ENCODE measurements at places on chromosomes 11 and 22.

DNA sequence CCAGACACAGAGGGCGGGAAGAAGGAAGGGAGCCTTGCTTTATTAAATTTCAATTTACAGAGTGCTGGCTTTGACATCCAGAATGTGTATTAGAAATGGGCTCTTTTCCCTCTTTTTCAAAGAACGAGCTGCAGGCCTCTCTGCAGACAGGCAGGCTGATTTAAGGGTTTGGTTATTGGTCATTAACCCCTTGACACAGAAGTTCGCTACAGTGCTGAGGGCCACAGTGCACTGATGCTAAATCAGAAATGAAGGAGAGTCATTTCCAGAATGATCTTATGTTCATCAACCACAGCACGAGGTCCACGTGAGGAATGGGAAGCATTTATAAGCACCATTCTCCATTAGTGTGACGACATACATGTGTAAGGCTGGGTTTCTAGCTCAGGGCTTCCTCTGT, 51.8 kb downstream of the CSNK2A3 start:
- DNase-seq, result no peak

- no peak for DNase-seq
These were observed 5.9 kb upstream of the IL10RA start for GRCh38 chr11:117980280-117980679.

DNA sequence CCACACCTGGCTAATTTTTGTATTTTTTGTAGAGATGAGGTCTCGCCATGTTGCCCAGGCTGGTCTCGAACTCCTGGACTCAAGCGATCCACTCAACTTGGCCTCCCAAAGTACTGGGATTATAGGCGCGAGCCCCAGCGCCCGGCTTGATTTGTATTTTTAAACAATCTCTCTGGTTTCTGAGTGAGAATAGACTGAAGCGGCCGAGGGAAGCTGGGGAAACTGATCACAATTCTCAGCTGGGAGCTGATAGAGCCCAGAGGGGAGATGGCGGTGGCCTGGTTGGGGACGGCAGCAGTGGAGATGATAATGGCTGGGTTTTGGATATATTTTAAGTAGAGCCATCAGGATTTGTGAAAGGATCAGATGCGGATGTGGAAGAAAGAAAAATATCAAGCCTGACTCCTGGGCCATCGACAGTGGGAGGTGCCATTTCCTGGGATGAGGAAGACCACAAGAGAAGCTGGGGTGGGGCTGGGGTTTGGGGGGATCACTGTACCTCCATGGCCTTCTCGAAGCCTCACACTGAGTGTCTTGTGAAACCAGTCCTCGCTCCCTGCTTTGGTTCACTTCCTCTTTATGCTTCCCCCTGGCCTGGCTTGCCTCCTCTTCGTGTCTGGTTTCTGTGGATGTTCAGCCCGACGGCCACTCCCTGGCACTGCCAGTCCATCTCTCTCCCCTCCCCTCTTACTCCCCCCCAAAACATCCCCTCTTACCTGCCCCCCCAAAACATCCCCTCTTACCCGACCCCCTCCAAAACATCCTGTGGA, 51.9 kb downstream of the IGLL1 start:
- DNase-seq, result no peak

DNA sequence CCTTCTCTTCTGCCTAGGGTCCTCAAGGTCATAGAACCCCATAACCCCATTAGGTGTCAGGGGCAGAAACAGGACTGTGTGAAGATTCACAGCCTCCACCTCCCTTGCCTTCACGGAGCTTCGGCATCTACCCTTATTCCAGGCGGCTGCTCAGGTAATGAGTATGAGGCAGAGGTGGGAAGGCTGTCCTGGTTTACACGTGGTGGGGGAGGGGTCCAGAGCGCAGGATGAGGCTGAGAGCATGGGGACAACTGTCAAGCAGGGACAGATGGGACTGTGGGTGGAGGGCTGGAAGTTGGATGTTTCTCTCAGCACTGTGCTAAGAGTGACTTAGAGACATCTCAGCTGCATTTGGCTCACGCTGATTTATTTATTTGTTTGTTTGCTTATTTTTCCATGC, 4.3 kb upstream of the RAD9A start:
- no peak for DNase-seq

- DNase-seq, result no peak
These were observed 23.7 kb upstream of the KLHL35 start for GRCh38 chr11:75456596-75457183.

Data from GOT3 (cell line).